ENCODE measurements at places on chromosomes 13 and 19.

DNA sequence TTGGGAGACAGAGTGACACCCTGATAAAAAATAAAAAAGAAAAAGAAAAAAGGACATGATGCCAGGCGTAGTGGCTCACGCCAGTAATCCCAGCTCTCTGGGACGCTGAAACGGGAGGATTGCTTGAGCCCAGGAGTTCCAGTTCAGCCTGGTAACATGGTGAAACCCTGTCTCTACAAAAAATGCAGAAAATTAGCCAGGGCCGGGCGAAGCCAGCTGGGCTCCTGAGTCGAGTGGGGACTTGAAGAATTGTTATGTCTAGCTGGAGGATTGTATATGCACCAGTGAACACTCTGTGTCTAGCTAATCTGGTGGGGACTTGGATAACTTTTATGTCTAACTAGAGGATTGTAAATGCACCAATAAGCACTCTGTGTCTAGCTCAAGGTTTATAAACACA, 32.3 kb downstream of the TMPRSS9 start:
- DNase-seq: no peak

DNA sequence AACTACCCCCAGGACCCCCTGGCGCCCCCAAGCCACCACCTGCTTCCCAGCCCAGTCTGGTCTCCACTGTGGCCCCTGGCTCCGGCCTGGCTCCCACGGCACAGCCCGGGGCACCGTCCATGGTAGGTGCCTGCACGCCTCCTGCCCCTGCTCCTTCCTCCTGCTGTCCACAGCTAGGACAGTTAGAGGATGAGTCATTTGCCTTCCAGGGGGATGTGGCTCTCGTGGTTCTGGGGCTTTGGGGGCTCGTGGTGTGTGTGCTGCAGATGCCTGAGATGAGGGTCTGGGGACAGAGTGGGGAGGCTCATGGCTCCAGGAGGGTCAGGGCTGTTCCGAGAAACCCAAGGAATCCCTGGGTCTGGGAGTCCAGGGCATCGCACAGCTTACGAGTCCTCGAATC, 12.7 kb downstream of the MED25 start:
- no peak for DNase-seq

DNA sequence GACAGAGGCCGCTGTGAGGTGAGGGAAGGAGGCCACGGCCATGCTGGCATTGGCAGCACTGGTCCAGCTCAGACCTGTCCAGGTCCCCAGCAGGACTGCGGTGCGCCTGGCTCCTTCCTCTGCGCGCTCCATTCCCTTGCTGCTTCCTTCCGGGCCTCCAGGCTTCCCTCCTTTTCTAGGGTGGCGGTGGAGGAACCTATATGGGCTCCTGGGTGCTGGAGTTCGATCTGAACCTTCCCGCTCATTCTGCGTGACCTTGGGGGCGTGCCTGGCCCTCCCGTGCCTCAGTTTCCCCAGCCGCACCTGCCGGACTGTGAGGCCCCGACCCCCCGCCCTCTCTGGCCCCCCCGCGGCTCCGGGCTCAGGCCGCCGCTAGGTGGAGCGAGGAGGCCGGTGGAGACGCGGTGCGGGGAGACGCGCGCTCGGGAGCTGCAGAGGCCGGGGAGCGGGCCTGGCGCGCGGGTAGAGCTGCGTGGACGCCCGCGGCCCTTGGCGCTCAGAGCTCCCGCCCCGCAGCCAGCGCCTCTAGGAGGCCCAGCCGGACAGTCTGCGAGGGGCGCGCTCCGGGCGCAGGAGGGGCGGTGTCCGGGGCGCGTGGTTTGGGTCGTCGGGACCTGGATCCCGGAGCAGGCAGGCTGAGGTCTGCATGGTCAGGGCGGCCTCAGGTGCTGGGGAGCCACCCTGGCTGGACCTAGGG, 29.9 kb downstream of the EFNA2 start:
- DNase-seq: peak; percentile 50

DNA sequence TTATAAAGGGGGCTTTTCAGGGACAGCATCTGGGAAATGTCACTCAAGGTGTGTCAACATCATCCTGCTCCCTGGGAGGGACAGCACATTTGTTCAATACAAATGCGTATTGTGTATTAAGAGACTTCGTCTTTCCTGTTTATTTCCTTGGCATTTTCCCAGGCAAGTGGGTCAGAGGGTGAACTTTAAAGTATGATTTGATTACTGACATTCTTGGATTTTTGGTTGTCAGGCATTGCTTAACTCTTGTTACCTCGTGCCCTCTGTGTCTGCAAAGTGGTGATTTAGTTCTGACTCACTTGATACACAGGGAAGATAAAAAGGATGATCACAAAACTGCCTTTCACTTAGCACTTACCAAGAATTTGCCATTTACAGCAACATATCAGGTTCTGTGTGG, 292.7 kb downstream of the SUCLA2 start:
- peak; percentile 49 for DNase-seq
